AG04450 (cell line): ENCODE measurements at places on chromosomes 7 and 10.

DNA sequence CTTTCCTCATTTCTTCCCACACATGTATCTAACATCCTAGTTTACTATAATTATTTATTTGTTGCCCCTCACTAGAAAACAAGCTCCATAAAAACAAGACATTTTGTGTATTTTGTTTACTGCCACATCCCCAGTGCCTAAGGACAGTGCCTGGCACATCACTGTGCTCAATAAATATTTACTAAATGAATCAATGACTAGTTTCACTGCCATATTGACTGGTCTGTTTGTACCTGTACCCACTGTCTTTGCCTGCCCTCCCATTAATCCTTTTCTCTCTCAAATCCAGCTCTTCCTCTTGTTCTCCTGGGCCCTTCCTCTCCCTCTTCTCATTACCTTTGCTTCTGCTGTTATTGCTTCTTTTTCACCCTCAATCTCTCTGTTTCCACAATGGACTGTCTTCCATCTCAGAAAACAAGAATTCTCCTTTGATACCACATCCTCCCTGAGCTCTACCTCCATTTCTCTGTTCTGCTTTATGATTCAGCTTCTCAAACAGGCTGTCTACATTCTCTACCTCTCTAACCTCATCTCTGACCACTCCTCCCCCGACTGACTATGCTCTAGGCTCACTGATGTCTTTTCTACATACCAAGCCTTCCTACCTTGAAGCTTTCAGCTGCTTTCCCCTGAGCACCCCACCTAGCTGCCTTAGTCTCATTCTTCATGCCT is 8.3 kb upstream of the FAM133B start:
- DNase-seq, result no peak

GRCh38 chr10:18340496-18341051 is 200.3 kb downstream of the CACNB2 start:
- peak; percentile 23 for DNase-seq

GRCh38 chr10:10996966-10997620 is 20.6 kb upstream of the CELF2 start:
- DNase-seq, result no peak

DNA sequence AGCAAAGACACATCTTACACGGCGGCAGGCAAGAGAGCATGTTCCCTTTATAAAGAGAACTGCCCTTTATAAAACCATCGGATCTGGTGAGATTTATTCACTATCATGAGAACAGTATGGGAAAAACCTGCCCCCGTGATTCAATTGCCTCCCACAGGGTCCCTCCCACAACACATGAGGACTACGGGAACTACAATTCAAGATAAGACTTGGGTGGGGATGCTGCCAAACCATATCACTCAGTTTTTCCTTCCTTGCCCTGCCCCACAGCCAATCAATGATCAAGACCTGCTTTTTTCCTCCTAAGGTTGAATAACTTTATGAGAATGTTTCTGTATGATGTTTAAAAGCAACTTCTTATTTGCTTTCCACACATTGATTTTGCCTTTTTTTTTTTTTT is 3.1 kb upstream of the PTPRE start:
- DNase-seq, result no peak

- DNase-seq, result no peak
These were observed 52.8 kb downstream of the C10orf90 start for GRCh38 chr10:126617733-126618132.
